Activated CD8-positive, alpha-beta T cell treated with anti-CD3 and anti-CD28 coated beads, Interleukin-2, amount 10 ng/mL, durations not matched to agents 7 days and 5 days (primary cell): ENCODE measurements at places on chromosomes 16 and 17. TPM values are rescaled to one million over a fixed set of nuclear protein-coding genes. Genes with fewer than 3 reads are reported as not detected.

Gene CPHXL2
- total RNA-seq = not detected

Gene TPSG1
- total RNA-seq = not detected

Gene IL17C
- not detected for total RNA-seq

Gene SLC38A8
- not detected for total RNA-seq

GRCh38 chr17:42241871-42242270 lies 34.3 kb downstream of the STAT5B start:
- no peak for DNase-seq
- no peak overlapping the region for H3K4me3 ChIP-seq
- peaks cover 17% of the 10 kb centered on the region for H3K4me1 ChIP-seq

DNA sequence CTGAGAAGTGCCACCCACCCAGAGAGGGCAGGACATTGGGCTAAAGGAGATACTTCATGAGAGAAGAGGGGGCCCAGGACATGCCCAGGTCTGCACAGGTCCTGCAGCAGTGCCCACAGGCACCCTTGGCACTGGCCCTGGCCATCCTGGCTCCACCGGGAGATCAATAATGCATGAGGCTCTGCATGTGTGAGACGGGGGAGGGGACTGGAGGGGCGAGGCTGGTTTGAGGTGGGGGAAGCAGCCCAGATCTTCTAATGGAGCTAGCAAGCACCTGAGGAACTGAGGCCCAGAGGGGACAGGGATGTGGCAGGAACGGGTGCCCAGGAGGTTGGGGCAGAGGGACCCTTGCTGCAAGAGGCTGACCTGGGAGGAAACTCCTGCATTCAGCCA lies 567 bp downstream of the OSBPL7 start:
- peaks cover 35% of the 10 kb centered on the region for H3K36me3 ChIP-seq
- peak overlapping the region; percentile 99 for H3K4me3 ChIP-seq
- peak overlapping the region; percentile 91 for H3K27ac ChIP-seq
- DNase-seq = no peak

- no peaks in the 10 kb centered on the region for H3K4me1 ChIP-seq
- H3K27me3 ChIP-seq = no peaks in the 10 kb centered on the region
- no peak for DNase-seq
- H3K27ac ChIP-seq = no peak overlapping the region
- H3K4me3 ChIP-seq = no peak overlapping the region
- no peaks in the 10 kb centered on the region for H3K36me3 ChIP-seq
Measured at GRCh38 chr17:65956814-65957213, 235.1 kb downstream of the CEP112 start.

DNA sequence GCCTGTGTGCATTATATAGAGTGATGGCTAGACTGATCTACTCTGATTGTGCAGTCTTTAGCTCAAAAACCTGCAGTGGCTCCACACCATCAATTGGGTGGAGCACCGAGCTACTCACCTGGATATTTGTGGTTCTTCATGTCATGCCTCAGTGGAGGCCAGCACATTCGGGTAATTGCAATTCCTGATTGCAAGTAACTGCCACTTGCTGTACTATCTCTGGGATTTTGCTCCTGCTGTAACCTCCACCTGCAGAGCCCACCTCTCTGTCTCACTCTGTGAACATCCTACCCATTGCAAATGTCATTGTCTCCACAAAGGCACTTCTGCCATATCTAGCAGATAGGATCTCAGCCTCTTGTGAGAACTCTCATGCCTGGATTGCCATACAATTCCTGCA lies 1.7 kb upstream of the CCL1 start:
- H3K27me3 ChIP-seq = peaks cover 25% of the 10 kb centered on the region
- DNase-seq = no peak
- peaks cover 61% of the 10 kb centered on the region for H3K4me1 ChIP-seq
- H3K36me3 ChIP-seq = no peaks in the 10 kb centered on the region
- H3K27ac ChIP-seq = no peak overlapping the region
- no peak overlapping the region for H3K4me3 ChIP-seq

- H3K27me3 ChIP-seq = peaks cover 13% of the 10 kb centered on the region
- no peaks in the 10 kb centered on the region for H3K36me3 ChIP-seq
- no peak for DNase-seq
- no peak overlapping the region for H3K4me3 ChIP-seq
- no peak overlapping the region for H3K27ac ChIP-seq
Measured at GRCh38 chr16:75193265-75193650, 13.7 kb downstream of the CTRB2 start.

DNA sequence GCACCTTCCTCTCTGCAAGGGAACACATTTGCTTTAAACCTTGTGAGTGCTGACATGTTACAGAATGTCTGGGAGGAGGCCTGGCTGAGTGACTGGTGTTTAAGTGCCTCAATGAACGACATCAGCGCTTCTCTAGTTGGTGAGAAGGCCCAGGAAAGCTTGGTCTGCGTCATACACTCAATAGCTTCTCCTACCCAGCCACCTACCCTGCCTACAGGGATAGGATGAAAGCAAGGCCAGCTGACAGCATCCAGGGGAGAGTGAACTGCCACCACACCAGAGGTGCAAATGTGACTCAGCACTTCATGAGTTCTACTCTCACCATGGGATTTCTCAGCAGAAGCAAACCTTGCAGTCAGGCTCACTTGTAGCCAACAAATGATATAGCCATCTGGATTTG lies 31.7 kb upstream of the CFAP20 start:
- H3K27ac ChIP-seq = peak overlapping the region; percentile 9
- H3K36me3 ChIP-seq = peaks cover 47% of the 10 kb centered on the region
- no peaks in the 10 kb centered on the region for H3K27me3 ChIP-seq
- DNase-seq = no peak
- no peak overlapping the region for H3K4me3 ChIP-seq

- H3K4me3 ChIP-seq = peak within 1 kb of the TSS; percentile 68
- no peaks in the 10 kb centered on the region for H3K27me3 ChIP-seq
Measured at GRCh38 chr17:82212331-82213250, at the start of gene CCDC57. Gene CCDC57 (minus strand): TSS chr17:82212842. CDS start chr17:82201944, 10,898 bp downstream.

- H3K4me1 ChIP-seq = peaks cover 39% of the 10 kb centered on the region
- no peaks in the 10 kb centered on the region for H3K36me3 ChIP-seq
- H3K4me3 ChIP-seq = no peak overlapping the region
- DNase-seq = no peak
Measured at GRCh38 chr17:14321980-14322776, 21.3 kb downstream of the HS3ST3B1 start.

DNA sequence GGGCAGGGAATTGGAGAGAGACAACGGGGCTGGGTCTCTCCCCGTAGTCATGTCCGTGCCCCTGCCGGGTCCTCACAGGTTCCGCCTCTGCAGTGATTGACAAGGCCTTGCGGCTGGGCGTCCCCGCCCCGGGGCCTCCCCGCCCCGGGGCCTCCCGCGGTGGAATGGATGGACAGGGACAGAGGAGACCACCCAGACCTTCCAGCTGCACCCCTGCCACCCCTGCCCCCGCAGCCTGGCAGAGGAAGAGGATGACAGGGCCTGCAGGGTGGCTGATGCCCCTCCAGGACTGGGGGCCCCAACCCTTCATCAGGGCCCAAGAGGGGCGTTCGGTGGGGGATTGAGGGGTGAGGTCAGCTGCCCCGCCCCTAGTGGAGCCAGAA lies 216.4 kb upstream of the CIBAR2 start:
- H3K27me3 ChIP-seq = peaks cover 13% of the 10 kb centered on the region
- no peak for DNase-seq
- H3K27ac ChIP-seq = no peak overlapping the region
- H3K4me3 ChIP-seq = no peak overlapping the region
- no peaks in the 10 kb centered on the region for H3K36me3 ChIP-seq

DNA sequence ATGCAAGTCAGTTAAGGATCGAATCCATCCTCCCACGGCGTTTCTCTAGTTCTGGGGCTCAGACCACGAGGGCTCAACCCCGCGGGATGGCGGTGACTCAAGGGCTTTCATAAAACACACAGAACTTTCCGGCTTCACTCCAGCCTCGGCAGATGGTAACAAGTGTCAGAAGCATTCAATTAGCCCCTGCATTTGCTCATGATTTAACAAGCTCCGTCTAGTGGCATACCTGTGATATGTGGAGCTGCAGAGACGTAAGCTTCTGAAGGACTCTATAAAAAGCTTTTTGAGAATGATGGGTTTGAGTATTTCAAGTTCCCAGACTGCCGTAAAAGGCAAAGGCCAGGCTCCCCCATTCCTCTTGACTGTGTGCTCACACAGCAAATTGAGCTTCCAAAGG lies 91.3 kb upstream of the SEC14L1 start:
- H3K4me3 ChIP-seq = no peak overlapping the region
- H3K36me3 ChIP-seq = no peaks in the 10 kb centered on the region
- H3K4me1 ChIP-seq = no peaks in the 10 kb centered on the region
- H3K27me3 ChIP-seq = peaks cover 5% of the 10 kb centered on the region

- no peaks in the 10 kb centered on the region for H3K36me3 ChIP-seq
- H3K4me1 ChIP-seq = peaks cover 3% of the 10 kb centered on the region
- H3K27ac ChIP-seq = no peak overlapping the region
- no peak for DNase-seq
- H3K27me3 ChIP-seq = peaks cover 28% of the 10 kb centered on the region
Measured at GRCh38 chr16:85465328-85466303, 147.5 kb upstream of the GSE1 start.

DNA sequence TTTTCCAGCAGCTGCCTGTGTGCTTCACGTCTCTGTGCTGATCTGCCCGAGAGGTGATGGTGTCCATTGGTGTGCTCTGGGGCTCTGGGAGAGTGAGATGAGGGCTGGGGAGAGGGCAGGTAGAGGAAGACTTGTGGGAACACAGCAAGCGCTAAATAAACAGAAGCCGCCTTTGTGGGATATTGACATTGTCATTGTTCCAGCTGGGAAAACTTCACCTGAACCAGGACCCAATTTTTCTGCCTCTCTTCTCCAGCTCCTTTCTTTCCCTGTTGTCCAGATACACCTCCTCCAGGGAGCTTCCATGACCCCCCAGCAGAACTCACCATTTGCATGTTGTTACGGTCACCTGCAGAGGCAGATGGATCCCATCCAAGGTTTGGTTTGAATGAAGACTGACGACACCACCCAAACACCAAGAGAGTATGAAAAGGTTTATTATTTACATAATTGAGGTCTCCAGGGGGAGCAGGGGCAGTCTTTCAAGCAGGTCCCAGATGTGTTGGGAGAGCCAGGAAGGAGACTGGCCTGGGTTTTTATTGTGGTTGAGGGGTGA lies 3.6 kb upstream of the ITGA3 start:
- H3K4me1 ChIP-seq = peaks cover 50% of the 10 kb centered on the region
- H3K27me3 ChIP-seq = peaks cover 7% of the 10 kb centered on the region
- DNase-seq = no peak
- no peak overlapping the region for H3K4me3 ChIP-seq
- no peak overlapping the region for H3K27ac ChIP-seq

DNA sequence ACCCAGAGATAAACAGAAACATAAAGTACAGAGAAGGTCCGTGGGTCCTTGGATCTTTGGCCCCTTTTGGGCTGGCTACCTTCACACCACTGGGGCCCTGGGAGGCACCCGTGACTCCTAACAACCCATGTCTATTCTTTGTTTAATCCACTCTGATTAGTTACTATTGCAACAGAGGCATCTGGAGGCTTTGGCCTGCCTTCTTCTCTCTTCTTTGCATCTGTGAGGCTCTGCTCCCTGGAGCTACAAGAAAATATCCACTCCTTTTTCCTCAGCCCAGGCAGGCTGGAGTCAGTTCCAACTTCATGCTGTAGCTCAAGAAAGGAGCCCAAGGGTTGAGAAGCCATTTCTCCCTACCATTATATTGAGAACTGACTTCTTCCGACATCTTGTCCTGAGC lies 9.5 kb upstream of the CMIP start:
- H3K4me1 ChIP-seq = peaks cover 9% of the 10 kb centered on the region
- no peaks in the 10 kb centered on the region for H3K36me3 ChIP-seq
- DNase-seq = no peak
- no peak overlapping the region for H3K27ac ChIP-seq
- H3K27me3 ChIP-seq = peaks cover 39% of the 10 kb centered on the region

DNA sequence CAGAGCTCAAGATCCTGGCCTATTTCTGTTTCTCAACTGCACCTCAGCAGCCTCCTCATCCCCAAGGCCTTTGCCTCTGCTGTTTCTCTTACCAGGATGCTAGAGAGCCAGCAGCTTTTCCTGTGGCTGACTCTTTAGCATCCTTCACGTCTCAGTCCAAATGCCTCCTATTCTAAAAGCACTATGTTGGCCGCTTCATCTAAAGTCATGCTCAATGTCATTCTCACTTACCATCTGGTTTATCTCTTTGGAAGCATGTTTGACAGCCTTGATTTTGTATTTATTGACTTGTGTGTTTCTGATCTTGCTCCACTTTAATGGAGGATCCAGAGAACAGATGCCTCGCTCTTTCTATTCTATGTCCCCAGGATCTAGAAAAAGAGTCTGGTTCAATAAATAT lies 351.8 kb upstream of the CDH11 start:
- no peaks in the 10 kb centered on the region for H3K27me3 ChIP-seq
- H3K4me3 ChIP-seq = no peak overlapping the region
- no peaks in the 10 kb centered on the region for H3K36me3 ChIP-seq
- H3K4me1 ChIP-seq = no peaks in the 10 kb centered on the region
- DNase-seq = no peak

- peaks cover 24% of the 10 kb centered on the region for H3K36me3 ChIP-seq
- peak overlapping the region; percentile 100 for H3K27ac ChIP-seq
- no peak for DNase-seq
Measured at GRCh38 chr17:42832213-42832933, 824 bp upstream of the PSME3 start.

DNA sequence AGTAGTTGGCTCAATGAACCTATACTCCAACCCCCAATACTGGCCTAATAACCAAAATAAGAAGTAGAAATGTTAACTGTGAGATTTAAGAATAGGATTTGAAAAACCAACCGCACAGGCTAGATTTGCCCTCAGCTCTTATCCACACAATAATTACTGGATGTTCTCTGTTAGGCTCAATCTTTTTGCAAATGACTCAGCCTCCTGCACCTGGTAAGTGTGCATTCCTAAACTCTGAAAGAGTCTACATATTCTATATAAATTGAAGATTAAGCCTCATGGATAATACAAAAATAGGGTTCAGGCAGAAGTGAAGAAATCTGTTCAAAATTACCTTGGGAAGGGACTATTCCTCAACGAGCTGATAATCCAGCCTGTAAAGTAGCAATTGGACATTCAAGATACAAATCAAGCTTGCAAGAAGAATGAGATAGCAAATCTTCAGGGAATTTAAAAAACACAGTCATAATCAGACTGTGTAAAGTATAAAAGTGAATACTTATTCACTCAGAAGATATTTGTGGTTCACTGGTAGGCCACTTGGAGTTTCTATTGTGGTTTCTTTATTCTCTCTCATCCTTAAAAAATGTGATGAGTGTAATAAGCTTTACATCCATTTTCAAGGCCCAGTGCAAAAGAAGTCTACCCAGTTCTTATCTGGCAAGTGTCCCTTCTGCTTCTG lies 931.9 kb upstream of the SOX9 start:
- H3K4me1 ChIP-seq = no peaks in the 10 kb centered on the region
- H3K27me3 ChIP-seq = no peaks in the 10 kb centered on the region
- H3K27ac ChIP-seq = no peak overlapping the region
- H3K4me3 ChIP-seq = no peak overlapping the region
- H3K36me3 ChIP-seq = no peaks in the 10 kb centered on the region
- DNase-seq = no peak

GRCh38 chr16:74562117-74562516 lies 44.8 kb downstream of the GLG1 start:
- H3K4me1 ChIP-seq = peaks cover 39% of the 10 kb centered on the region
- H3K27ac ChIP-seq = no peak overlapping the region
- H3K36me3 ChIP-seq = peaks cover 19% of the 10 kb centered on the region

GRCh38 chr16:15919331-15919730 lies 30.1 kb upstream of the ABCC1 start:
- peaks cover 8% of the 10 kb centered on the region for H3K27me3 ChIP-seq
- H3K27ac ChIP-seq = no peak overlapping the region
- no peak overlapping the region for H3K4me3 ChIP-seq
- H3K36me3 ChIP-seq = no peaks in the 10 kb centered on the region
- no peak for DNase-seq
